ENCODE measurements at places on chromosomes 5 and 9. TPM values are rescaled to one million over a fixed set of nuclear protein-coding genes. Genes with fewer than 3 reads are reported as not detected.

- DNase-seq = no peak
These were observed 185.8 kb downstream of the GADD45G start for GRCh38 chr9:89790542-89791109.

DNA sequence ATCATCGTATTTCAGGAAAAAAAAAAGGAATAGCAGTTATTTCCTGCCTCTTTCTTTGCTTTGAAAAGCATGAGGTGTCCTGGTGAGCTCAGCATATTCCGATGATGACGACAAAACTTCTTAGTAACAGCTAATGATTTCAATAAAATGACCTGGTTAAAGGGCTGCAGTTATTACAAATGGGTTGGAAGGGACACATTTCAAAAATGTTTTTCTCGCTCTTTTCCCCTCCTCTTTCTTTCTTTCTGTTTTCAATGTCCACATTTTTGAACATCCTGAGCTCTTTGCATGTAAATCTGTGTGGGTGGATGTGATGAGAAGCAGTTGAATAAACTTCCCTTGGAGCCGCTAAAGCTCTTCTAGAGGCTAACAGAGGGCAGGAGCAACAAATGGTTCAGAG lies 186.8 kb upstream of the SLC27A6 start:
- DNase-seq = no peak

DNA sequence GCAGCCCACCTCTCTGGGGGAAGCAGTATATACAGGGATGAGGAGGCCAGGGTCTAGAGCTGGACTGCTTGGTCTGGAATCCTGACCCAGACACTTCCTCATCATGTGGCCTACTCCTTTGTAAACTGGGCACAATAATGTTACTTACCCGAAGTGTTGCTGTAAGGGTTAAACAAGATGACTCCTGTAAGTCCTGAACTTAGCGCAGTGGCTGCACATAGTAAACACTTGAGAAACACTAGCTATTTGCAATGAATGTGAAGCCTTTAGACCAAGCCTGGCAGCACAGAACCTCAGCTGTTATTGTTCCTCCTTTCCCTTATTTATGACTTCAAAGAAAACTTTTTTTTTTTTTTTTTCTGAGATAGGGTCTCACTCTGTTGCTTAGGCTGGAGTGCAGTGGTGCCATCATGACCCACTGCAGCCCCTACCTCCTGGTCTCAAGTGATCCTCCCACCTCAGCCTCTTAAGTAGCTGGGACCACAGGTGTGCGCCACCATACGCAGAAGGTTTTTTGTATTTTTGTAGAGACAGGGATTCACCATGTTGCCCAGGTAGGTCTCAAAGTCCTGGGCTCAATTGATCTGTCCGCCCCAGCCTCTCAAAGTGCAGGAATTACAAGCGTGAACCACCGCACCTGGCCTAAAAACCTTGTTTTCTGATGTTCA lies 96.2 kb upstream of the IL6ST start:
- DNase-seq = peak; percentile 52

- no peak for DNase-seq
These were observed 20.5 kb downstream of the DMRT2 start for GRCh38 chr9:1070692-1071091.

GRCh38 chr5:134714120-134714519 lies 24.2 kb upstream of the CAMLG start:
- DNase-seq = no peak

- DNase-seq = no peak
These were observed 339.5 kb downstream of the BNC2 start for GRCh38 chr9:16530669-16531642.

GRCh38 chr5:82334085-82334692 lies 56.0 kb upstream of the RPS23 start:
- no peak for DNase-seq

- DNase-seq = no peak
These were observed 40.3 kb downstream of the DBH start for GRCh38 chr9:133676450-133676849.

DNA sequence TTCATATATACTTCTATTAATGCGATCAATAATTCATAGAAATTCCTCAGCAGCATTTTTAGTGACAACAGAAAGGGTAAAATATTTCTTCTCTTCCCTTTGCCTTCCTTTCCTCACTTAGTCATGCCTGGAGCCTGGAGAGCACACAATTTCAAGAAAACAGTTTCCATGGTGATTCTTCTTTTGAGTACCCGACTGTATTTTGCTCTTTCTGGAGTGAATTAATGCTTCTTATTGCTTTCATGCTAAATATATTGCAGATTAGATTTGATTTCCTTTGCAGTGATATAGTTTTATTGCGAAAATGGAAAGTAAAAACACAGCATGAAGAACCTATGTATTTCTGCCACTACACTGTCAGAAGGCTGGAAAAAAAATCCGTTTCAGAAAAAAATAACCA lies 153.5 kb downstream of the PPP2R2B start:
- no peak for DNase-seq

DNA sequence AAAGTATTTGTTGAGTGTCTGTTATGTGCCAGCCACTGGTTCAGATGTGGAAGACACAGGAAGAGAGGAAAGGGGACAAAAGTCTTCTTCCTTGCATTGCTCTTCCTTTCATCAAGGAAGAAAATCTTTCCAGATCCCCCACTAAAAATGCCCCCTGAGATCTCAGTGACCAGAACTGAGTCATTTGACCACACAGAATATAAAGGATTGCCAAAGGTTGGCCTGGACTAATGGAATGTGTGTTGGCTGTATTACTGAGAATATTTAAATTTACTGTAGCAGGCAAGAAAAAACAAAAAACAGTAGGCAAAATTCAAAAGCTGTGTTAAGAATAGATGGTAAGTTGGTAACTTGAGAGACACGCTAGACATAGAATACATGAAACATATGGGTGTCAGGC lies 10.0 kb upstream of the SEPTIN8 start:
- no peak for DNase-seq

DNA sequence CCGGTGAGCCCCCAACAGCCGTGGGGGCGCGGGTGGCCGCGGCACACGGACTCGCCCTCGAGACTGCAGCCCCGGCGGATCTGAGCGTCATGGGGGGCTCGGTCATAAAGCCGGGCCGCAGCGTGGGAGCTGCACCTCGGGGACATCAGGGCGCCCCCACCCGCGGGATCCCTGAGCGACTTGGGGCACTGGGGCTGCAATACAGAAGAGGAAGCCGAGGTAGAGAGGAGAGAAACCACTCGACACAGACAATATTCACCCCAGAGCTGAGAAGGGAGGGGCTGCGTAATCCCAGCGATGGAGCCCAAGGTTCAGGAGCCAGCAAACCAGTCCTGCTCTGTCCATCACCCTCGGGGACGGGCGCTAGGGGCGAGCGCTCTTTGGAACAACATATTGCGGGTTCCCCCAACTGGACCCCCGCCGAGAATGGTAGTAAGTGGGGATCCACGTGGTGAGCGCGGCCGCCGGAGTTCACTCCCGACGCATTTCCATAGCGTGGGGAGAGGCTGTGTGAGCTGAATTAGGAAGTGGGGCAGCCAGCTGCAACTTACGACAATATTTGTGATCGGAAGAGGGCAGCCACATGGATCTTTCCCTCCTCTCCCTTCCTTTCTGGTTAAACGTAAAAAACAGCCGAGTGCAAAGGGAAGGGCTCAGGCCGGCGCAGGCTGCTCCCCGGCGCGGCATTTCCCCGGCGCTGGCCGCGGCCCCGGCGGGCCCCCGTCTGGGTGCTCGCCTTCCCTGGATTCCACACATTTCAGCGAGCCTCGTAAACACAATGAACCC lies 9.9 kb downstream of the PTCH1 start:
- DNase-seq = peak; percentile 47

DNA sequence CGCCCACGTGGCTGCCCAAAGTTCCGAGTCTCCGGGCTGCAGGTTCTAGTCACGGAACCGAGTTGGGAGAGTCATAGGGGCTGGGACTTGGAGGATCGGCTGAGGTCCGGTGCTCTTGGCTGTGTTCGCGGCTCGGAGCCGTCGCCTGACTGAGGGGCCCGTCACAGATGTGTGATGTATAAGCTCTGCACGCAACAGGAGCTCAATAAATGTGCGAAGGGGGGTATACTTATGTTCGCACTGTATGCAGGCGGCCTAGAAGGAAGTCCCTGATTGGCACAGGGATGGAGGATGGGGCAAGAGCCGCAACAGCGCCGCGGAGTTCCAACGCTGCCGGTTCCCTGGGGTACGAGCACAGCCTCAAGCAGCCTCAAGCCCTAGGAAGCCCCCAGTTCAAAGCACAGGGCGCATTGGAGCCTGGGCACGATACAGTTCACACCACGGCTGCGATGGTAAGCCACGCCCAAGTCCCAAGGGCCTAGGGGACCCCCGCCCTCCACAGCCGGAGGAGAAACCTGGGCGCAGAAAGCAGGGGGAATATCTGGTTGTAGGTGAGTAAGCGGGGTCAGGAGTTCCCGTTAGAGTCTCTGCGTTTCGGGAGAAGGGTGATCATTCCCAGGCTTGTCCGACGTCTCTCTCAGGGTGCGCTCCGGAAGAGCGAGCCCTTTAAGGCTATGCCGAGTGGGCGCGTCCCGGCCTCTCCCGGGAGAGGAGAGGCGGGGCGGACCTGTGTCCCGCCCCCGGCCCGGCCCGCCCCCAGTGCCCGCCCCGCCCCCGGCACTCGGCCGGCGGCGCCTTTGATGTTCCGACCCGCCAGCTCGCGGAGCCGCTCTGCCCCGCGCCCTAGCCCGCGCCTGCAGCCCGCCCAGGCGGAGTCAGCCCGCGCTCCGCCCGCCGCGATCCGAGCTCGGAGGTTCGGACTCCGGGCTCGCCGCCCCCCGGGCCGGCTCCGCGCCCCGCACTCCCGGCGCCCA lies at the start of gene TCF7:
TCF7 (plus strand) TSS at position 780 of the 974 bp plus-strand sequence. CDS start 226 bp downstream, outside the sequence.
- DNase-seq = peak; percentile 68

- no peak for DNase-seq
These were observed 52.1 kb downstream of the GRIA1 start for GRCh38 chr5:153542536-153542935.

GRCh38 chr5:32589942-32590869 lies 4.8 kb downstream of the SUB1 start:
- DNase-seq = peak; percentile 50

DNA sequence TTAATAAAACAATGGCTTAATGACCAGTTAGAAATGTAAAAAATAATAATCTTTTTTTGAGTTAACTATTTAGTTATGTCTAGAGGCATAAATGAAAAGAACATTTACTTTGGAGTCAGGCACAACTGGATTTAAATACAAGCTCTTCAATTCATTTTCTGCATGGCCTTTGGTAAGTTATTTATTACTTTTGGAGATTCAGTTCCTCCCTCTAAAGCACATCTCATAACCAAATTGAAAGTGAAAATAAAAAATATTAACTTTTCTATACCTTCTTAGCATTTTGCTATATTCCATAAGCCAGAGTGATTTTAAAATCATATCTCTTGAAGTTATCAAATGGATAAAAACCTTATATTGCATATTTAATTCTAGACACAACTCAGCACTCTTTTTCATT lies 434.9 kb upstream of the SMARCA2 start:
- no peak for DNase-seq

GRCh38 chr9:20994486-20994885 lies 37.0 kb downstream of the HACD4 start:
- DNase-seq = no peak

DNA sequence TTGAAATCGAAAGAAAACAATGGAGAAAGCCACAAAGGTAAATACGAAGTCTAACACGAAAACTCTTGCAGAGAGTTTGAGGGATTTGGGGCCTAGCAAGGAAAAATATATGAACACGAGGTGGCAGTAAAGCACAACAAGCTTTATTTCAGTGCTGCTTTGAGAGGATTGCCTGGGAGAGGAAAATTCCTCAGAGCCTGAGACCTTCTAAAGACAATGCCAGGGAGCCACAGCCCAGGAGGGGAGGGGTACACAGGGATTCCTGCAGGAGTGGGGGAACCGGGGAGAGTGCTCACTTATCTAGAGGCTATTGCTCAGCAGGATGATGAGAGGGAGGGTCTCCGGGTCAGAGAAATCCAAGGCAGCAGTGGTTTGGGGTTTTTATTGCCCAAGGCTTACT lies 134.9 kb upstream of the ADCY2 start:
- DNase-seq = peak; percentile 42

GRCh38 chr5:158407824-158408195 lies 548.9 kb upstream of the CLINT1 start:
- no peak for DNase-seq

GRCh38 chr9:120765910-120766425 lies 27.2 kb downstream of the FBXW2 start:
- no peak for DNase-seq

DNA sequence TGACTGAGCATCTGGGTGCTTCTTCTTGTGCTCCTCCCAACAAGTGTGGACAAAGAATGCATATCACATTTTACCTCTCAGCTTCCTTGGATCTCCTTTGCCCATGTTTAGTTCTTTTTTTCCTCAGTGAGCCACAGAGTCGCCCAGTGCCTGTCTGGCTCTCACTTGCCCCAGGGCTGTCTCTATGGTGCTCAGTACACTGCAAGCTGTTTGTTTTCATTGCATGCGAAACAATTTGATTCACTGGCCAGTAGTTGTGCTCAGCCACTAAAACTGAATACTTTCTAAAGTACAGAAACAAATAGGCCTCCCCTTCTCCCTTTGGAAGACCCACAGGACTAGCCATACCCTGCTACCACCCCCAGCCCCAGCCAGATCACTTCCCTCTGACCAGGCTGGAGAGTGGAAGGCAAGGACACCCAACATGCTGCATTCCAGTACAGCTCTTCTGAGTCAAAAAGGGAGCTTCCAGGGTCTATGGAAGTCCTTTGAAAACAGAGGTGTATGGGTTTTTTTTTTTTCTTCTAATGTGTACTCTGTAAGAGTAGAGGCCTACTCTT lies 3.8 kb downstream of the LHFPL2 start:
- no peak for DNase-seq

DNA sequence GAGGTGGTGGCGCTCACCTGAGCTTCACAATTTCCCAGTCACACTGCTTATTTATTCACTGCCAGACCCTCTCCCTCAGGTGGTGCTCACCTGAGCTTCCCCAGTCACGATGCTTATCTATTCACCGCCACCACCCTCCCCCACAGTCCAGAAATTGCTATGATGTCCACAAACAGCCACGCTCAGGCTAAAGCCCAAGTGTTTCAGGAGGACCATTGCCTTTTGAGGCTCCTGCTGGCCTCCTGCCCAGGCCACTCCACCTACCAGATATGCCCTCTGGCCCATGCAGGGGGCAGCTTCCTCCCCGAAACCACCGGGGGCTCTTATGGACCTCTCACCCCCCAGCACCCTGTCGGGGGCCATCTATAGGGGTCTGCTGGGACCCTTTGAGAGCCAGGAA lies 4.6 kb downstream of the PDLIM7 start:
- no peak for DNase-seq

DNA sequence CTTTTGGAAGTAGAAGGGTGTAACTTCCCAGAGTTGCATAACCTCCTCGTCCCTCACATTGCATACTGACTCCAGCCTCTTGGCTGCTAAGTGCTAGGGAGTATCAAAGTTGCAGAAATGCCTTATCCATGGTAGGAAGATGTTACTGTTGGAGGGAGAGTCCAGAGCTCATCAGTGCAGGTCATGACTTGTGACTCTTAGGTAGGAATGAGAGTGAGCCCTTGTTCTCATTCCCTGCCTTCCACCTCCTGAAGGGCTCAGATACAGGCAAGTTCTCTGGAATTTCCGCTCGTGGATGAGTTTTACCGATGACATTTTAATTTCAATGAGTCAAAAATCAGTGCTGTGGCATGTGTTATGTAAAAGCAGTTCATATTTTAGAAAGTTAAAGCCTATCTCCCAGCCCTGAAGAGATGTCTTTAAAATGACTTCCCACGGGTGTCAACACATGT lies 17.0 kb downstream of the IRX1 start:
- DNase-seq = no peak

The IL4 gene
- not detected for total RNA-seq

The LHX6 gene
- total RNA-seq = 1.3 TPM

The GPR150 gene
- total RNA-seq = not detected

The POLR3G gene
- total RNA-seq = 7.3 TPM

The CKMT2 gene
- 1.2 TPM for total RNA-seq

The UBE2QL1 gene
- not detected for total RNA-seq

The GRM6 gene
- total RNA-seq = not detected

The ANKDD1B gene
- 0.14 TPM for total RNA-seq

The LCN9 gene
- not detected for total RNA-seq
